ENCODE measurements at places on chromosomes 1 and 21.
A peak's percentile ranks its signal among the peaks of the same experiment; 100 is the strongest.

- no peak for ATAC-seq
Observed at GRCh38 chr1:151723726-151724370, 2.5 kb downstream of the RIIAD1 start.

GRCh38 chr1:76494807-76495206 is 372.5 kb upstream of the ST6GALNAC5 start:
- no peak for ATAC-seq

DNA sequence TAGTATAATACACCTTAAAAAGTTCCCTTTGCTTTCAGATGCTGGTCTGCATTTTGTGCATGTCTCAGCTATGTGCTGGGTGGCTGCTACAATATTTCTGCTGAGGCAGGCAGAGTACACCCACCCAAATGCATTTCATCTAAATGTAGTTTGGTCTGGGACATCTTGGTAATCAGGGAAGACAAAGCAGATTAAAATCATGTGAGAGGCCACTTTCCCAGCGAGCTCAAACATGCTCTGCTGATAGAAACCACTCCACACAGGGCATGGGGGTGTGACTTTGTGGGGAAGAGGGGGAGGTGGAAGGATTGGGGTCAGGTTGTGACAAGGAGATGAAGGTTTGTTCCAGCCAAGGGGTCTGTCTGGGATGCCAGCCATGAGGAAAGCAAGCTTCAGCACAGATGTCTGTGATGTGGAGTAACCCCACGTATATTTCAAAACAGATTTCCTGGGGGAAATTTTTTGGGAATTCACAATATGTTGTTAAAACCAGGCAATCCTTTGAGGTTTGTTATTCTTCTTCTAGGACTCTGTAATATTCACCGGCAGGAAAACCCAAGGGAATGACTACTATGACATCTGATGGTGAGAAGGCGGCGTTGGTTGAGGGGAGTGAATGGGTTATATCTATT is 255.1 kb upstream of the FGGY start:
- peak; percentile 14 for ATAC-seq

GRCh38 chr1:40197656-40198055 is 36.5 kb downstream of the RLF start:
- no peak for ATAC-seq

DNA sequence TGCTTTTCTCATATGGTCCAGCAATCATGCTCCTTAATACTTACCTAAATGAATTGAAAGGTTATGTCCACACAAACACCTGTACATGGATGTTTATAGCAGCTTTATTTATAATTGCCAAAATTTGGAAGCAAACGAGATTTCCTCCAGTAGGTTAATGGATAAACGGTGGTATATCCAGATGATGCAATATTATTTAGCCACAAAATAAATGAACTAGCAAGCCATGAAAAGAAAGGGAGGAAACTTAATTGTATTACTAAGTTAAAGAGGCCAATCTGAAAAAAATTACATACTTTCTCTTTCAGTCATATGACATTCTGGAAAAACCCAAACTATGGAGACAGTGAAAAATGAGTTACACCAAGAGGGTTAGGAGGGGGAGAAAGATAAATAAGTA is 76.3 kb upstream of the LRRC7 start:
- no peak for ATAC-seq

DNA sequence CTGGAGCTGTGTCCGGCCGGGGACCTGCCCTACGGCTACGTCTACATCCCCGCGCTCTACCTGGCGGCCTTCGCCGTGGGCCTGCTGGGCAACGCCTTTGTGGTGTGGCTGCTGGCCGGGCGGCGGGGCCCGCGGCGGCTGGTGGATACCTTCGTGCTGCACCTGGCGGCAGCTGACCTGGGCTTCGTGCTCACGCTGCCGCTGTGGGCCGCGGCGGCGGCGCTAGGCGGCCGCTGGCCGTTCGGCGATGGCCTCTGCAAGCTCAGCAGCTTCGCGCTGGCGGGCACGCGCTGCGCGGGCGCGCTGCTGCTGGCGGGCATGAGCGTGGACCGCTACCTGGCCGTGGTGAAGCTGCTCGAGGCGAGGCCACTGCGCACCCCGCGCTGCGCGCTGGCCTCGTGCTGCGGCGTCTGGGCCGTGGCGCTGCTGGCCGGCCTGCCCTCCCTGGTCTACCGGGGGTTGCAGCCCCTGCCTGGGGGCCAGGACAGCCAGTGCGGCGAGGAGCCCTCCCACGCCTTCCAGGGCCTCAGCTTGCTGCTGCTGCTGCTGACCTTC is 412 bp downstream of the GPR25 start:
- no peak for ATAC-seq

Data from SK-N-SH treated with all-trans-retinoic acid at 6 μM for 48 hours (cell line).